ENCODE measurements at places on chromosomes 11 and 22.
A peak's percentile ranks its signal among the peaks of the same experiment; 100 is the strongest.

- DNase-seq, result no peak
These were observed 840.3 kb downstream of the TBC1D22A start for GRCh38 chr22:47602732-47603131.

GRCh38 chr22:44646668-44647067, 55.3 kb upstream of the PRR5 start:
- DNase-seq, result no peak

- no peak for DNase-seq
These were observed 70.2 kb downstream of the DBX1 start for GRCh38 chr11:20089796-20090653.

- peak; percentile 77 for DNase-seq
These were observed 4.9 kb downstream of the LTO1 start for GRCh38 chr11:69670158-69670845.

- DNase-seq, result no peak
These were observed 55.1 kb downstream of the BTG4 start for GRCh38 chr11:111456859-111457730.

DNA sequence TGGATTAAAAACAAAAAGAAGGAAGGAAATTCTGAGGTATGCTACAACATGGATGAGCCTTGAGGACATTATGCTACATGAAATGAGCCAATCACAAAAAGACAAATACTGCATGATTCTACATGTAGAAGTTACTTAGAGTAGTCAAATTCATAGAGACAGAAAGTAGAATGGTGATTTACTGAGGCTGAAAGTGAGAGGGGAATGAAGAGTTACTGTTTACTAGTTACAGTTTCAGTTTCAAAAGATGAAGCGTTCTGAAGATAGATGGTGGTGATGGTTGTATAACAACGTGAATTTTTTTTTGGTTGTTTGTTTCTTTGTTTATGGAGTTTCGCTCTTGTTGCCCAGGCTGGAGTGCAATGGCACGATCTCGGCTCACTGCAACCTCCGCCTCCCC, 9.5 kb downstream of the OR5P2 start:
- no peak for DNase-seq

DNA sequence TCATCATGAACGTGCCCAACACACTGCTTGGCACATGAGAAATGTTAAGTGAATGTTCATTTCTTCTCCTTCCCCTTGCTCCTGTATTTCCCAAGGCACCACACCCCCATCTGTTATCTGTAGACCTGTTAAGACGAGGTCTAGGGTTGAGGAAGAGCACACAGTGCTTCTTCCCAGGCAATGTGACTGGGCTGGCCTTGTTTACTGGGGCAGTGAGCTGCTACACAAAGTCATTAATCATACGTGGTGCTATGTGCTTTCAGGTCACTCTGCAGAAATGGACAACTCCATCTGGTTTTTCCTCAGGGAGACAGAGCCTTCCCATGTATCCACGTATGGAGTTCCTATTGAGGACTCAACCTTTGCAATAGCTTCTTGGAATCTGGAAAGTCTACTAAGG, 118.7 kb downstream of the KCNC1 start:
- no peak for DNase-seq

DNA sequence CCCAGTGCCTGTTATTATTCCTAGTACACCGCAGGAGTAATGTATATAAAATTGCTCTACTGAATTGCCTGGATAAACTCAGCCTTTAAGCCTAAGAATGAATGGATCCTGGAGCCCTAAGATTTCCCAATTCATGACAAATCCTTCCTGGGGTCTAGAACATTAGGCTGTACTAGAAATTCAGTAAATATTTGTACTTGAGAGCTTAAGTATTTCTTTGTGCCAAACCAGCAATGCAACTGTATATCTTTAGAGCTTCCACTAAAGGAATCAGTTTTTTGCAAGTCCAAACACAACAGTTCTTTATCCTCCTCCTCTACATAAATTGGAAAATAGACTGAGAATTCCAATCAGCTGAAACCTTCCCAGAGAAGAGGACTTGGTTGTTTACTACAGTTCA, 65.6 kb downstream of the FAM168A start:
- DNase-seq, result no peak

GRCh38 chr22:39309364-39309861, 10.0 kb downstream of the RPL3 start:
- no peak for DNase-seq

DNA sequence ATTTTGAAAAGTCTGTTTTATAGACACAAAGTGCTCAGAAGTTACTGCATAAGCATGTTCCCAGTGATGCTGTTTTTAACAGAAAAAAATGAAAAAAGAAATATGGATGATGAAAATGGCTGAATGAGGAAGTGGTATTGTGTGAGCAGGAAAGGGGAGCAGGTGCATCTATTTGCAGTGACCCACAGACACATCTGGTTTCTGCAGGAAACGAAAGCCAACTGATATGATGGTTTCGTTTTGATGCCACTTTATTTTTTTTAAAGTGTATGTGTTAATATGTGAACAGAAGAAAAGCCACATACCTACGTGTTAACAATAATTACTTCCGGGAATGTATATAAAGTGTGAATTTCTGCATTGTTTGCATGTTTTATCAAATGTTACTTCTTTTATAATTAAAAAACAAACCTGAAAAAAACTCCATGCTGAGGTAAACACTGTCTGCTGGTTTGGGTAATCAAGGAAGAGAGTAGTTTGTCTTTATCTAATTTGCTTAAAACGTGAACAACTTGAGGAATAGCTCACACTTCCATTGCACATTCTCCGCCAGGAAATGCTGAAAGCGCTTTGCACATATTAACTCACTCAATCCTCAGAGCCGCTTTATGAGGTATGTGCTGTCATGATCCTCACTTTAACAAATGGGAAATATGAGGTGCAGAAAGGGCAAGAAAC, 1335.9 kb downstream of the TBC1D22A start:
- no peak for DNase-seq

GRCh38 chr11:78292109-78292803, 103.5 kb downstream of the USP35 start:
- DNase-seq, result no peak

DNA sequence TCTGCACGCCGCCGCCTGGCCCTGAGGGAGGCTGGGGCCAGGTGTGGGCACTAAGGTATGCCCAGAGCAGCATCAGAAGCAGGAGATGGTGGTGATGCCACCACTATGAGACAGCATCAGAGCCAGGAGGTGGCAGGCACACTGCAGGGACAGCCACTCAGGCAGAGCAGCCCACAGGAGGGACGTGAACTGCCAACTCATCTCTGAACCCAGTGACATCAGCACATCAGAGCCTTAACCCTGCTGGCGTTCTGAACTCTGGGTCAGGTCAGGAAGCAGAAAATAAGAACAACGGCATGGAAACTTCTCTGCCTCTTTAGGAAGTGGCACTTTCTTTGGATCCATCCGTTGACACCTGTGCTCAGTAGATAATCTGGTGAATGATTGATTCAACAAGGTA, 14.7 kb upstream of the IFT27 start:
- no peak for DNase-seq

DNA sequence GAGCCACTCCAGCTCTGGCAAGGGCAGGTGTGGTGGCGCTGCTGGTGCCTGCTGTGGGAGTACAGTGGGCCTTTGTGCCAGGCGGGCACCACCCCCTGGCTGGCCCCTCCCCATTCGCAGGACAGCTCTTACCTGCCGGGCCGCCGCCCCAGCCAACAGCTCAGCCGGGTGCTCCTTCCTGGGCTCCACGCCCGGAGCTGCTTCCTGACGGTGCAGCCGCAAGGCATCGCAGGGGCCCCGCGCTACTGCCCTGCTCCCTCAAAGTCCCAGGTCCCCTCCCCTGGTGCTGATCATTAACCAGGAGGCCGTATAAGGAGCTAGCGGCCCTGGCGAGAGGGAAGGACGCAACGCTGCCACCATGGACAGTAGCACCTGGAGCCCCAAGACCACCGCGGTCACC, at the start of gene SLC5A1:
Gene SLC5A1, plus strand, starts transcription at position 338 of the 400 bp plus-strand sequence. Its CDS starts 21 bp downstream, at position 359.
- DNase-seq, result no peak

DNA sequence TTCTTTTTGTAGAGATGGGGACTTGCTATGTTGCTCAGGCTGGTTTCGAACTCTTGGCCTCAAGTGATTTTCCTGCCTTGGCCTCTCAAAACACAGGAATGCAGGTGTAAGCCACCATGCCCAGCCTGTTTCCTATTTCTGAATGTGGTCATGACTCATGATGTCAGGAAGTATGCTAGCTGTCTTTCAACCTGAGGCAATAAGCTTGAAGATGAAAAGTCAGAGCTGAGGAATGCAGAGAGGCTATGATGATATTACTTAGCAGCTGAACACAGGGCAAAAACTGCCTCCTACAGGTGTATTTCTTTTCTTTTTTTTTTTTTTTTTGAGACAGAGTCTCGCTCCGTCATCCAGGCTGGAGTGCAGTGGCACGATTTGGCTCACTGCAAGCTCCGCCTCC, 9.0 kb upstream of the NUCB2 start:
- DNase-seq, result no peak

GRCh38 chr11:116733043-116733755, 39.6 kb downstream of the BUD13 start:
- no peak for DNase-seq

DNA sequence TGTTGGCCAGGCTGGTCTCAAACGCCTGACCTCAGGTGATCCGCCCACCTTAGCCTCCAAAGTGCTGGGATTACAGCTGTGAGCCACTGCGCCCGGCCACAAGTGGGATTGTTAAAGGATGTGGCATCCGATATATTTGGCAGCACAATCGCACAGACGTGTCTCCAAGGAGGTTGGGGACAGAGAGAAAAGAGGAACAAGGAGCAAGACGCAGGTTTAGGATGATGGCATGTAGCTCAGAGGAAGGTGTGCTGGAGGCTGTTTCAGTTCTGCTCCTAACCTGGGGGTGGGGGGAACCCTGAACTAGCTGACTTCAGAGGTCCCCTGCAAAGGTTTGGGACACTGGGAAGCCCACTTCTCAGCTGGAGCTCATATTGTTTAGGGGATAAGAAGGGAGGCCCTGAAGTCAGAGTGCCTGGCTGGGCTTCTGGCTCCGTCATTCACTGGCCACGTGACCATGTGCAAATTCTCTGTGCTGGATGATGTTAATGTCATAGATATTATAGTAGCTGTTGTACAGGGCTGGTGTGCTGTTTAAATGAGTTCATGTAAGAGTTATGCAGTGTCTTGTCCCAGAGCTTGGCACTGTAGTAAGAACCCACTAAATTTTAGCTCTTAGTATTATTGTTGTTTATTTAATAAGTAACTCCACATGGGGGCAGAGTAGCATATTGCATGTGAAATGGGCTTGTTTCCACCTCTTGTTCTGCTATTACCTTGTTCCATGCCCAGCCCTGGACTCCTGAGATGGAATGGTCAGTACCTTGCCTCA, 129.7 kb downstream of the ST3GAL4 start:
- no peak for DNase-seq

DNA sequence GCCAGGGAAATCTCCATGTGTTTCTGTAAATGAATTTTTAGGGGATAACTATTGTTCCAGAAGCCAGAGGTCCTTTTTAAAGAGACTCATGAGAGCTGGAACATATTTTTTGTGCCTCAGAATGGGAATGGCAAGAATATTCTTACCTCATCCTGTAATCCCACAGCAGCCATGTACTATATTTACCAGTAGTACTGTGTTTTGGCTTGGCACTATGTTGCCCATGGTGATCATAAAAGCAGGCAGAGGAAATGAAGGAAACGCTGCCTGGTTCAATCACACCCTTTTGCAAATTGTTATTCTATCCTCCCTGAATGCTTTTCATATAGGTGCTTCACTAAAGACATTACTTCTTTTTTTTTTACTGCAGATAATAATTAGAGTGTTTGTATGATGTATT, 81.0 kb downstream of the ANO3 start:
- DNase-seq, result no peak

DNA sequence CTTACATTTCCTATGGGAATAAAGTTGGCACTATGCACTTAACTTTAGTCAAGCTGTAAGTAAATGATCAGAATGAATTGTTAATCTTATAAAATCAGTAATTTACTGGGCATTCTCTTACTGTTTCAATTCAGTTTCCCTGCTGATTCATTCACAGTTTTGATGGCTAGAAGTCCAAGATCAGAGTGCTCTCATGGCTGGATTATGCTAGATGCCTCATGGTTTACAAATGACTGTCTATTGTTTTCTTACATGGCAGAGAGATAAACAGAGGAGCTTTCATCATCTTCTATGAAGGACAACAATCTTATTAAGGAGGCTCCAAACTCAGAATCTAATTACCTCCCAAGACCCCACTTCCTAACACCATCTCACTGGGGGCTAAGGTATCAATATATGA, 135.1 kb upstream of the CARD18 start:
- no peak for DNase-seq

GRCh38 chr22:22460635-22461034, 47.9 kb downstream of the ZNF280B start:
- DNase-seq, result no peak

DNA sequence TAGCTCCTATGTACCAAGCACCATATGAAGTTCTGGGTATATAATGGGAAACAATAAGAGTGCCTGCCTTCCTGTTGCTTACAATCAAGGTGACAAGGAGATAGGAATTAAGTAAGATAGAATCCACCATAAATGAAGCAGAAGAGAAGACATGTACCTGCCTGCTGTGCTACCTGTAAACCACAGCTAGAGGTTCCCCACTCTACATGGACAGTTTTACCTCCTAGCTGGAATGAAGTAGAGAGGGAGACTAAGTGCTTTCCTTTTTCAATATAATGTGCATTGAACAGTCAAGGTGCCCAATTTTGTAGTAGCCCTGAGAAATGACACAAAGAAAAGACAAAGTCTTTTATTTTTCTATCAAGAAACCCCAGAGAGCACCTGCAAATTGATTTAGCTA, 984.6 kb downstream of the DLG2 start:
- no peak for DNase-seq

GRCh38 chr11:76824083-76824939, 36.4 kb upstream of the ACER3 start:
- no peak for DNase-seq

- no peak for DNase-seq
These were observed 33.8 kb upstream of the CD82 start for GRCh38 chr11:44531636-44532035.

DNA sequence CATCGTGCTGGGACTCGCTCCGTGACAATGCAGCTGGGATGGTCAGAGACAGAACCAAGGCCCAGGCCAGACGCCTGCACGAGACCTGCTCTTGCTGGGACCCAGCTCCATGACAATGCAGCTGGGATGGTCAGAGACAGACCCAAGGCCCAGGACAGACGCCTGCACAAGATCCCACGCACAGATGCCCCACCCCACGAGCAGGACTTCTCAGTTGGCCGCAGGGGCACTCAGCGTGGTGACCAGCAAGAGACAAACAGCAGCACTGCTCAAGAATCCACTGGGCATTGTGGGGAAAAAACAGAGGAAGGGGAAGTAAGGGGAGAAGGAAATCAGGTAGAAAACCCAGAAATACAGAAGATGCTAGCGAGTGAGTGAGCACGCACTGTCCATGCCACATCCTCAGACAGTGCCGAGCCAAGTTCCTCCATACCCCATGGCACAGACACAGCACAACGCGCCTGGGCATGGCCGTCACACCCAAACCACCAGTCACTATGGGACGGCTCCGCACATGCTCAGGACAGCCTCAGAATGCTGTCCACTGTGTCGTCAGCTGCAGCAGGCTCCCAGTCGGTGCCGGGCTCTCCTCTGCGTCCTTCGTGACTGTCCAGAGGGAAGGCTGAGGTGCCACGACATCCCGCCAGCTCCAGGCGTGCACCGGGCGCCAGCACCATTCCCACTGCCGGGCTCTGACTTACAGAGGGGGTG, 44.5 kb downstream of the BRD1 start:
- no peak for DNase-seq

- DNase-seq, result no peak
These were observed 181.5 kb downstream of the KIF18A start for GRCh38 chr11:27926486-27926885.

- no peak for DNase-seq
These were observed 23.7 kb downstream of the CRKL start for GRCh38 chr22:20940904-20941385.

All from T1000 (cell line).